ENCODE measurements at places on chromosomes 5 and 9.
A peak's percentile ranks its signal among the peaks of the same experiment; 100 is the strongest.

DNA sequence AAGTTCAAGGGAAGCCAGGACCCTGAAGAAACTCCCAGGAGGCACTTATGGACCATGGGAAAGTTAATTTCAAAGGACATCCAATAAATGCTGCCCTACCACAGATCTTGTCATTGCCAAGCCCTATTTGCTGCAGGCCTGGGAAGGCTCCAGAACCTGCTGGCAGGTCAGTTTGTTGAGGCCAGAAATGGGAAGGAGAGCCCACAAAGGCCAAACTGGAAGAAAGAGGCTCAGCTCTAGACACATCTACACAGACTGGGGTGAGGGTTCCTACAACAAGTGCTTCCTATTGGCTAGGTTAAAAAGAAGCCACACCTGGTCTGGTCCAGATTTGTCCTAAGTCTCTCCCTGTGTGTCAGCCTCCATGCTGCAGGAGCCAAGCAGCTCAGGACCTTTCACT lies 94.4 kb downstream of the SIL1 start:
- no peak for DNase-seq

GRCh38 chr9:29830821-29831220 lies 2257.5 kb upstream of the C9orf72 start:
- DNase-seq: peak; percentile 65

DNA sequence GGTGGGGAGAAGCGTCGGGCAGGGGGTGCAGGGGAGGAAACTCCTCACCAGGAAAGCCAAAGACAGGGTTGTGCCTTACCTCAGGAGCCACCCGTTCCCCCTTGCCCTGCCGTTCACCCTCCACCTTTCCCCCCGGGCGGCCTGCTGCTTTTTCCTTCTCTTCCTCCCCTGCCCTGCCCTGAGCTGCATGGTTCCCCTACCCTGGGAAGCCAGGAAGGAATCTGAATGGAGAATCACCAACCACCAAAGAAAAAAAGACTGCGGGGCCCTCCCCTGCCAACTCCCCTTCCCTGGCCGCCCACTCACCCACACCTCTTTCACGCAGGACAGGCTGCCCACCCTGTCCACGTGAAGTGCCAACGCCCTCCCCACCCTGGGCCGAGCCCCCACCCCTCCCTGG lies 820 bp upstream of the NFX1 start:
- DNase-seq: no peak

- no peak for DNase-seq
Observed at GRCh38 chr5:76733049-76733417, 17.1 kb downstream of the F2R start.

DNA sequence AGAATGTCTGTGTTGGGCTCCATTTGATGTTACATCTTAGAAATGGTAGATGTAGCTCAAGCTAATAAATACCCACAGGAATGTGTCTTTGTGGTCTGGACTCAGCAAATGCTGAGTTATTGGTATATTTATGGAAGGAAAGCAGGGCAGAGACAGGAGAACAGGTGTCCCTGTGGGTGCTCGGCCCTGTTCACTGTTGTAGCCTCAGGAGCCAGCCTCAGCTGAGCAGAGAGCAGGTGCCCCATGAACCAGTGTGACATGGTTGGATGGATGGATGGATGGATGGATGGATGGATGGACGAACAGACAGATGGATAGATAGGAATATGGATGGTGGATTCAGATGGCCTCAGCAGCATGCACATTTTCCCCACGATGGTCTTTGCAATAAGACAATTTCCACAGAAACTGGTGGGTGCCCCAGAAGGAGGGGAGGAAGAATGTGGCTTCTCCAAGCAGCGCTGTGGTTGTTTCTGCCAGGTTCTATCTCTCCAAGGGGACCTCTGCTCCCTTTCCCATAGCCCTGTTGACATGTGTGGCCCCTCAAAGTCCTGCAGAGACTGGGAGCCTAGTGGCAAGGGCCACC lies 8.2 kb upstream of the IRF1 start:
- no peak for DNase-seq

DNA sequence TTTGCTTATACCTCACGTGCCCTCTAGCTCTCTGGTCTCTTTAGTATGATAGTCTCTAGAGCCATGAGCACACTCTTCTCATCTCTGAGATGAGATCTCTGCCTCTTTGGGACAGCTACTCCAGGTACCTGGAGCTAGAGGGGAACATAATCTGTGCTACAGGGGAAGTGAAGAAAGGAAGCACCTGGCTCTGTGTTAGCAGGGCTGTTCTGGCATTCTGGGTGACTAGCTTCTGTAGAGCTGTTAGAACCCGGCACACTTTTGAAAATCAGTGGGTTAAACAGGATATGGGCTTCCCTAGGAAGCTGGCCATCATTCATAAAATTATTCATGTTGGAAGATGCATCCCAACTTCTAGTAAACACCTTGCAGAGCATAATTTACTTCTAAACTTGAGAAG lies 224.8 kb downstream of the MCTP1 start:
- DNase-seq: no peak

Data from pons (tissue), 1 donor.